ENCODE measurements at places on chromosomes 7 and 10.

DNA sequence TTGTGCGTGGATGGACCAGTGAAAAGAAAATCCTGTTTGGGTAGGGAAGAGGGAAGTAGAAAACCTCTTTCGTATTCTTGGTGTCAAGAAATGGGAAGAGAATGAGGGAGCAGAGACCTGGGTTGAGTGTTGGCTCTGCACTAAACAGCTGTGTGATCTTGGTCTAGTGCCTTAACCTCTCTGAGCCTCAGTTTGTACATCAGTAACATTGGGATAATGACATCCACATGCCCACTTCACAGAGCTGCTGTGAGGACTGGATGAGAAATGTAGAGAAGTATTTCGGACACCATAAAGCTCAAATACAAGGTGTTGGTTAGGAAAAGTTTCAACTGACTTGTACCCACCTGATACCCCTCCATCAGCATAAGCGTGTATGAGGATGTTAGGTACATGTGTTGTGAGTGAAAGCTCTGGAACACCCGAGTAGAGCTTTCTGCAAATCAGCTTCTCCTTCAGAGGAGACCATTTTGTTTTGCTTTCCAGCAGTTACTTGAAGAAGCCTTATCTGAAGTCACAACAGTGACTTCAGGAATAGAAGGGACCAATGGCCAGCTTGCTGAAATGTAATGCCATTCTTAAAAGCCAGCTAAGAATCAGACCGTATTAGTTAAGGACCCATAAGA, 11.2 kb downstream of the TRIM56 start:
- no peak for DNase-seq

DNA sequence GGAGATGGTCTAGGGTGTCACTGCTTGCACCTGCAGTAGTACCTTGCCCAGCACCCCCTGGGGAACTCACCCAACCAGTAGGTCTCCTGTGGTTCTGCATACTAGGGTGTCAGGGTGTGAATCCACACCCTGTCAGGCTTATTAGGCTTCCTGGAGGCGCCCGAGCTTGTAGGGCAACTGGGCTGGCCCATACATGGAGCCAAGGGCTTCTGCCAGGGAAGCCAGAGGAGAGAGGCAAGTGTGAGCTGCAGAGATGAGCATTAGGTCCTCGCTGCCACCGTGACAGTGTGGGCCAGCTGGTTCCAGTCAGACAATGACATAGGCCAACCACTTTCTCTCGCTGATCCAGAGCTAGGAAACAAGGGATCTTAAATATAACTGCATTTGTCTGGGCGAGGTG, 11.2 kb downstream of the MXI1 start:
- DNase-seq, result no peak

- DNase-seq, result no peak
These were observed 188.7 kb downstream of the EMX2 start for GRCh38 chr10:117731121-117731791.

- no peak for DNase-seq
These were observed 375.8 kb upstream of the NFE2L3 start for GRCh38 chr7:25775999-25776743.

DNA sequence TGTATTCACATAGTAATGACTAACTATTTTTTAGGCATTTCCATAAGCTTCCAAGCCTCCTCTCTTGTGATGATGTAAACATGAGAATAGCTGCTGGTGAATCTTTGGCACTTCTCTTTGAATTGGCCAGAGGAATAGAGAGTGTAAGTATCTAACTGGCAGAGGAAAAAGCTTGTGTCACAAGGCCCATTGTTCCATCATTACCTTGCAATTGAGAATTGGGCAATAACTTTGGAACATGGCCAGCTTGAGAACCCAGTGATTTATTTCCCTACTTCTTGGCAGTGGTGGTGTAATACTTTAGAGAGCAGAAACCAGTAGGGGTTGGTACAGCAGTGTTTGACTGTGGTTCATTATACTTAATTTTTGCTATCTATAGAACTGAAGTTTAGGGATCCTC, 12.0 kb downstream of the IFRD1 start:
- DNase-seq, result no peak

GRCh38 chr10:131099028-131099726, 212.3 kb downstream of the TCERG1L start:
- DNase-seq, result no peak

GRCh38 chr10:7015457-7015856, 395.4 kb downstream of the SFMBT2 start:
- peak; percentile 4 for DNase-seq
